ENCODE measurements at places on chromosomes 7 and 10. TPM values are rescaled to one million over a fixed set of nuclear protein-coding genes. Genes with fewer than 3 reads are reported as not detected.

Gene LRRC17
- polyA plus RNA-seq, result 30.2 TPM

Gene STAMBPL1
- 25.5 TPM for polyA plus RNA-seq

DNA sequence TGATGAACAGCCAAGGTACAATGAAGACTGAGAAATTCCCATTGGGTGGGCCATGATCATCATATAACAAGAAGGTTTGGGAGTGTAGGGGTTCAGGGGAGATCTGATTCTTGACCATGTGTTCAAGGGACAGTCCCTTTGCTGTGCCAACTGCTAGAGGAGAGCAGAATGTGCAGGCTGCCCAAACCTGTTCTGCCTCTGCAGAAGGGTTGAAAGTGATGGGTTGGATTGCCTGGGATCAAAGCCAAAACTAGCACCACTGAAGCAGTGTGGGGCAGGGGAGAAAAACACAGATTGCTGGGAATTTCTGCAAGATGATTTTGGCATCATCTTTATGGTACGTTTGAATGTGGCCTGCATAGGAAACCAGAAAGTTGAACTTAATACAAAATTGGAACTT is 303.9 kb downstream of the OTUD1 start:
- no peak for DNase-seq

DNA sequence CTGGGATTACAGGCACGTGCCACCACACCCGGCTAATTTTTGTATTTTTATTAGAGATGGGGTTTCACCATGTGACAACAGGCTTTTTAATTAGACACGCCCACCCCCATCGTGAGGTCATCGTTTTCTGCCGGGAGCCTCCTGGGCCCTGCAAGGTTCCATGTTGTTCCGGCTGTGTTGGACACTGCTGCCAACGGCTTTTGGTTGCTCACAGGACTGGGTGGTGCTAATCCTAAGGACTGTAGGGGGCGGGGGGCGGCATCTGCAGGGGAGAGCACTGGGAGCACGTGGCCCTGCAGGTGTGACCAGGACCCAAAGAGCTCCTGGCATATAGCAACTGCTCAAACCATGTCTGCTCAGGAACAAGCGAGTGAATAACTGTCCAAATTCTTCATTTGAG is 29.5 kb upstream of the INSIG1 start:
- DNase-seq, result no peak

DNA sequence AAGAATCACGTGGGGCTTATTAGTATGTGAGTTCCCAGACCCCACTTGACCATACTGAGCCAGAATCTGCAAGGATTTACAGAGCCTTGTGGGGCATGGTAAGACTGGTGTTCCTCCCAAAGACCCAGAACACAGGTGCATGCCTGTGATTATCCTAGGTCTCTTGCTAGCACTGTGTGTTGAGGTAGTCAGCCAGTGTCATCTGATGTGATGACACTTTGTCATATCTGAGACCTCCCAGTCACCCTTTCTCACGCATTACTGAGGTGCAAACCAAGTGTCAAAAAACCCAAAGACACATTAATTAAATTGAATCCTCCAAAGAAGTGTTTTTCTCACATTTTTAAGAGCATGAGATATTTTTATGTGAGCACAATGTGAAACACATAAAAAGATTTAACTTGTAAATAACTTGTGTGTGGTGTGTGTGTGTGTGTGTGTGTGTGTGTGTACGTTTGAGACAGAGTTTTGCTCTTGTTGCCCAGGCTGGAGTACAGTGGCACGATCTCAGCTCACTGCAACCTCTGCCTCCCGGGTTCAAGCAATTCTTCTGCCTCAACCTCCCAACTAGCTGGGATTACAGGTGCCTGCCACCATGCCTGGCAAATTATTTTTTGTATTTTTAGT is 162.0 kb upstream of the PRPS1L1 start:
- no peak for DNase-seq

DNA sequence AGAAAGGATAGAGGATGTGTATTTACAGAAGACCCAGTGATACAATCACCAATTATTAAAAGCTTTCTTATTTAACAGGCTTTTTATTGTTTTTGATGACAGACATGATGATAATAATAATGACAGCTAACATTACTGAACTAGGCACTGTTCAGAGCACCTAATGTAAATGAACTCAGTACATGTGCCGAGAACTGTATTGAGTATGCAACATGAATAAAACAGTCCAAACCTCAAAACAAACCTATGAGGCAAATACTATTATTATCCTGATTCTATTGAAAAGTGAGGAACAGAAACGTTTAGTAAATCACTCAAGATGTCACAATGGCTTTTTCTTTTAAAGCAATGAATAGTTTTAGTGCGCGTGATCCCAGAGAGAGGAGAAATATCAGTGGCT is 27.1 kb downstream of the TAS2R16 start:
- no peak for DNase-seq

- no peak for DNase-seq
Observed at GRCh38 chr10:75672842-75673241, 241.4 kb downstream of the LRMDA start.

Gene OR2A42
- polyA plus RNA-seq, result 0.34 TPM

DNA sequence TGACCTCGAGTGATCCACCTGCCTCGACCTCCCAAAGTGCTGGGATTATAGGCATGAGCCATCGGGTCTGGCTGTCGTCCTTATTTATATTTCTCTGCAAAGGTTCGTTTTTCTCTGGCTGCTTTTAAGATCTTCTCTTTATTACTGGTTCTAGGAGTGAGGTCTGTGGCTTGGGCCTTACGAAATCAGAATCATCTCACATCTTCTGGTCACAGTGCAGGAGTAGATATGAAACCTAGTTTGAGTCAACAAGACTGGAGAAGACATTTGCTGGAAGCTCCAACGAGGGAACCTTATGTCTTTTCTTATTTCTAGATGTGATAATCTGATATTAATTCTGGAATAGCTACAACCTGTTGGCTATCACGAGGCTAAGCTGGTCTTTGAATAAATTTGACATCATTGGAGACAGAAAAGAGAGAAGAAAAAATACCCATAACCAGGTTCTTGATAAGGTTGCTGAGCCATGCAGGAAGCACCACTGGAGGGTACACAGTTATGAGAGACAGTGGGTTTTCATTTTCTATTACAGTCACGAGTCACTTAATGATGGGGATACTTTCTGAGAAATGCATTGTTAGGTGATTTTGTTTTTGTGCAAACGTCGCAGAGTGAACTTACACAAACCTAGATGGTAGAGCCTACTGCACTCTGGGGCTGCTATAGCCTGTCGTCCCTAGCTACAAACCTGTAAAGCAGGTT is 25.6 kb upstream of the IL15RA start:
- DNase-seq, result no peak

Gene WAPL
- polyA plus RNA-seq, result 36.8 TPM

Gene MRLN
- 0.33 TPM for polyA plus RNA-seq

GRCh38 chr7:70529914-70530585 is 601.9 kb upstream of the GALNT17 start:
- DNase-seq, result no peak

Gene PARP12
- polyA plus RNA-seq, result 49.0 TPM

Gene TET1
- polyA plus RNA-seq, result 3.2 TPM

DNA sequence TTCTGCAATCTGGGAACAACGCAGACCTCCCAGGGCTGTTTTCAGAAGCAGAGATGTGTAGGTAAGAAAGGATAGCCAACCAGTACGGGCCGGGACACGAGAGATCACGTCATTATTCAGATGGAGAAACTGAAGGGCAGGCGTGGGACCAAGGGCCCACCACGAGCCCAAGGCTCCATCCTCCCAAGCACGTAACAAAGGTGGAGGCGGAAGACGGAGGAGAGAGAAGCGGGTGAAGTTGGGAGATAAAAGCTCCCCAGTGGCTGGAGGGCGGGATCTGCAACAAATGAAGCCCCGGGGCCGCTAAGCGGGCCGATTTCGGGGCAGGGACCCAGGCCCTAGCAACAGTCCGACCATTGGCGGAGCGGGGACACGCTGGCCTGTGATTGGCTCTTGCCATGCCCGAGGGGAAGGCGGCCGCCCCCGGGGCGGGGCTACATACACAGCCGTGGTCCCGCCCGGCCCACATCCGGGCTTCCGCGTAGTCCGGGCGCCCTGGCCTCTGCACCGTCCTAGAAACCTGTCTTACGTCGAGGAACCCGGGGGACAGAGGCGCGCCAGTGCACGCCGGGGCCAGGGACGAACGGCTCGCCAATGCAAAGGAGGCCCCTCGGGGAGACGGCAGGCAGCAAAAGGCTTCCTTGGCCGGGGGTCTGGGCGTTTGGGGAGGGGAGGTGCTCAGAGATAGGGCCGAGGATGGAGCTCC is 15.5 kb downstream of the HSPB1 start:
- DNase-seq, result peak; percentile 98

DNA sequence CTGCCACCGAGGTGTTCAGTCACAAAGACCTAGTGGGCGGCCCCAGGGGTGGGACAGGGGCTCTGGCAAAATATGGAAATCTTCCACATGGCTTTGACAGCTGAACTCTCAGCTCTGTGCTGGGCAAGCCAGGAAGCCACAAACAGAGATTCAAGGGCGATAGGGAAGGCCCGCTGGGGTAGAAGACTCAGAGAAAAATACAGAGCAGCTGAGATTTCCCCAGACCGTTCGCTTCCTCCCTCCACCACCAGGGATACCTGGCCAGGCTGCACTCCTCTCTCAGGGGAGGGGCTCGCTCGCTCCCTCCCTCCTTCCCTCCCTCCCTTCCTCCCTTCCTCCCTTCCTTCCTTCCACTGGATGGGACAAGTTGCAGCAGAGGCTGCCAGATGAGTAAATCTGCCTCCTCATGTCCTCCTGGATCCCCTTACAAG is 260.5 kb downstream of the PRPF18 start:
- no peak for DNase-seq

Gene LEP
- 0.01 TPM for polyA plus RNA-seq

GRCh38 chr10:123427165-123427786 is 238.9 kb upstream of the GPR26 start:
- no peak for DNase-seq

DNA sequence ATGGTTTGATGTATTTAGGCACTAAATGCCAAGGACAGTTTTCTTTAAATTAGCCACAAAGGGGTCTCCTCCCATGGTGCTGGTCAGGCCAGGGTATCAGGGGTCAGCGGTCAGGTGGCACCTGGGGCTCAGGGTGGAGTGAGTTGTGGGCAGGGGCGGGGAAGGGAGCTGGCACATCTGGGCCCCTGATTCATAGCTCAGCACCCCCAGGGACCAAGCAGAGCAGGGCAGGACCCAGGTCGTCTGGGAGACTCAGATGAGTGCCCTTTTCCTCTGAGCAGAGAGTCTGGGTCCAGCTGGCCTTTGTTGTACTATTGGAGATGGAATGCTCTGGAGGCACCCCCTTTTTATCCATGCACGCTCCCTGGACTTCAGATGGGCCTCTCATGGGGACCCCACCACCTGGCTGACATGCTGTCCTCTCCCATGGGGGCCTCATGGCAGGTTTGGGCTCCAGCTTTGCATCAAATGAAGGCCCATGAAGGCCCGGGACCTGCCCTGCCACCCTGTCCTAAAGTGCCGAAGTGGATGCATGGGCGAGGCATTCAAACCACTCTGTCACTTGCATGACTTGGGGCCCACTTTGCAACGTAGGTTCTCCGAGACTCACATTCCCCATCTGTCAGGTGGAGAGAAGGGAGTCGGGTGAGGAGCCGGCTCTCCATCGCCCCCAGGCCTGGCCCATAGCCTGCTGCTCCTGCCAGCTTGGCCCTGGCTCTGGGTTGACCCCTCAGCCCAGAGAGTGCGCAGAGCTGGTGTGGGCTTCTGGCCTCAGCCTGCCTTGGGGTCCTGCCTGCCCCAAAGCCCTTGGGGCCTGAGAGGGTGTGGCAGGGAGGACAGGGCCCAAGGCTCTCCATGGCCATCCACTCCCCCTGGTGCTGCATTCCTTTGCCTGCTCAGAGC is 66.4 kb downstream of the RAMP3 start:
- no peak for DNase-seq

Gene GPR85
- 3.1 TPM for polyA plus RNA-seq

- DNase-seq, result no peak
Observed at GRCh38 chr7:77794000-77794399, 4.2 kb downstream of the TMEM60 start.

- DNase-seq, result no peak
Observed at GRCh38 chr7:77258593-77258992, 59.0 kb upstream of the FGL2 start.

- no peak for DNase-seq
Observed at GRCh38 chr10:34288634-34289033, 526.5 kb downstream of the PARD3 start.

- peak; percentile 95 for DNase-seq
Observed at GRCh38 chr7:157010588-157011332, at the start of gene MNX1. MNX1 (minus strand) TSS chr7:157010663; CDS start chr7:157010350, 313 bp downstream.

Gene IL2RA
- polyA plus RNA-seq, result 0.52 TPM

- no peak for DNase-seq
Observed at GRCh38 chr7:55144333-55145317, 125.8 kb downstream of the EGFR start.

DNA sequence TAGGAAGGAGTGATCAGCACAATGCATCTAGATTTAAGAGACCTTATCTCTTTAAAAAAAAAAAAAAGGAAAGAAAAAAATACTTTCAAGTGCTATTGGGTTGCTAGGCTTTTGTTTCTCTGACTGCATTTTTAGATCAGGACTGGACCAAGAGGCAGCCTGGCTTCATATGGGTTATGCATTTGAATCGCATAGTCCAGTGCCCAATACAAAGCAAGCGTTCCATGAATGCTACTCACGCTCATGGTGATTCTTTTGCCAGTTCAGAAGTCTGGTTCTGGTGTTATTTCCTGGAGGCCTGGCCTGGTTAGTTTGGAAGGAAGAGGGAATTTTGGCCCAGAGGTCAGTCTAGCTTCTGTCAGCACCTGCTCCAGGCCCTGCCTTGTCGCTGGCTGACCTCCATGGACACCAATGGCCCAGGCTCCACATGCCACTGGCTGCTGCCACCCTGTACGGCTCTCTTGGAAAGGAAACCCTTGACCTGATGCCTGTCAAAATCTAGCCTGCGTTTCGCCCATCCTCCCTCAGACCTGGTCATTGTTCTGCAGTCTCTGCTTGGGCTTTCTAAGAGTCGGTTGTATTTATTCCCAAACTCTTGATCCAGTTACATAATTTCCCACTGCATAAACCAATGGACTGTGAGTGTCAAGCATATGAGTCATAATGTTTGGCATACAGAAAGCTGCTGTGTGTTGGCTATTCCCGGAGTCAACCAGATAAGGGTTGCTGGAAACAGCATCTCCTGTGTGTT is 74.3 kb upstream of the MKX start:
- no peak for DNase-seq

- no peak for DNase-seq
Observed at GRCh38 chr7:17347401-17347800, 48.9 kb downstream of the AHR start.

GRCh38 chr10:84693006-84693405 is 364.6 kb downstream of the CCSER2 start:
- no peak for DNase-seq

GRCh38 chr7:82156168-82156567 is 287.4 kb downstream of the CACNA2D1 start:
- DNase-seq, result no peak

GRCh38 chr7:149673006-149673405 is 100.4 kb downstream of the ZNF467 start:
- no peak for DNase-seq

- DNase-seq, result no peak
Observed at GRCh38 chr10:2038036-2038435, 300.7 kb upstream of the ADARB2 start.

Data from large intestine (tissue), 12 donors.